GF-D8 (cell line): ENCODE measurements at places on chromosomes 16 and 17.

DNA sequence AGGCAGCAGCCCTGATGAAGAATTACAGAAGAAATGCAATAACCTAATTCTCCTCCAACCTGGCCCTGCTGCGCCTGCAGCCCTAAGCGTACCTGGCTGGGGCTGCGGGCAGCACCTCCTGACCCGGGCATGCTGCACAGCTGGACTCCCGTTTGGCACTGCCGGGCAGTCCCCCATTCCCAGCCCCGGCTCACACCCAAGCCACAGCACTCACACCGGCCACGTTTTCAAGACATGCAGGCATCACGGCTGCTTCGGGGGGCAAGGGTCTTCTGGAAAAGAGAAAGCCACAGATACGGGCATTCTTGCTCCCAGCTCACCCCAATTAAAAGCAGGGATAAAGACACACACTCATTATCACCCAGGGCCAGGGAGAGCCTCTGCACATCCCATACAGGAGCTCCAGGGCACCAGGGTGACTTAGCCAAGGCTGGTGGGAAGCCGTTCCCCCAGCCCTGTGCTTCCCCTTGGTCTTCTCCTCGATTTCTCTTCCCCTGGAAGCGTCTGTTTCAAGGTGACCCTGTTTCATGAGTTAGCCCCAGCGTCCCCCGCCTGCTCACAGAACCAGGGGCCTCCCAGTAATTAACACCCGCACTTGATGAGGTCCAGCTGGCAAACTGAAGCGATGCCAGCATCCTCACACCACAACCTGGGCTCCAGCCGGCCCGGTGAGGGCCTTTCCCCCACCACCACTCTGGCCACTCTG, 216.7 kb downstream of the C16orf78 start:
- DNase-seq, result no peak

DNA sequence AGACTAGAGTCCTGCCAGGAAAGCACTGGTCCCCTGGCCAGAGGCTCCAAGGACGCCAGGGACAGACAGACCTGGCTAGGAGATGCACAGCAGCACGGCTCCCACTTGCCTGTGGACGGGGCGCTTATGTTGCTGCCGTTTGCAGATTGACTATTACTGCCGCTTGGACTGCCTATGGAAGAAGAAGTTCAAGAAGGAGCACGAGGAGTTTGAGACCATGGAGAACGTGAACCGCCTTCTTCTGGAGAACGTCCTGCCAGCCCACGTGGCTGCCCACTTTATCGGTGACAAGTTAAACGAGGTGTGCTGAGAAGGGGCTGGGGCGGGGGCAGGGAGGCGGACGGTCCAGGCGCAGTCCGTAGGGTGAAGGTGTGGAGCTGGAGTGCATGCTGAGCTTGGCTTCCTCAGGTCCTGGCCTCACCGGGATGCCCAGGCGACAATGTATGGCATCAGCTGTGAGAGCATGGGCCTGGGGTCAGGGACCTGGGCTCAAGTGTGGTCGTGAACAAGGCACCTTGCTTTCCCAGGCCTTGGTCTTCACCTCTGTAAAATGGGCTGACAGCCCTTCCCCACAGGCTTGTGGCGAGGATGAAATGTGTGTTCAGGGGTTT, 45.6 kb downstream of the ADCY7 start:
- no peak for DNase-seq

- no peak for DNase-seq
Measured at GRCh38 chr16:54212893-54213292, 73.7 kb downstream of the IRX3 start.

GRCh38 chr17:2933606-2934005, 129.8 kb downstream of the OR1D5 start:
- DNase-seq, result no peak

- no peak for DNase-seq
Measured at GRCh38 chr17:33487187-33487879, 194.2 kb upstream of the ASIC2 start.

DNA sequence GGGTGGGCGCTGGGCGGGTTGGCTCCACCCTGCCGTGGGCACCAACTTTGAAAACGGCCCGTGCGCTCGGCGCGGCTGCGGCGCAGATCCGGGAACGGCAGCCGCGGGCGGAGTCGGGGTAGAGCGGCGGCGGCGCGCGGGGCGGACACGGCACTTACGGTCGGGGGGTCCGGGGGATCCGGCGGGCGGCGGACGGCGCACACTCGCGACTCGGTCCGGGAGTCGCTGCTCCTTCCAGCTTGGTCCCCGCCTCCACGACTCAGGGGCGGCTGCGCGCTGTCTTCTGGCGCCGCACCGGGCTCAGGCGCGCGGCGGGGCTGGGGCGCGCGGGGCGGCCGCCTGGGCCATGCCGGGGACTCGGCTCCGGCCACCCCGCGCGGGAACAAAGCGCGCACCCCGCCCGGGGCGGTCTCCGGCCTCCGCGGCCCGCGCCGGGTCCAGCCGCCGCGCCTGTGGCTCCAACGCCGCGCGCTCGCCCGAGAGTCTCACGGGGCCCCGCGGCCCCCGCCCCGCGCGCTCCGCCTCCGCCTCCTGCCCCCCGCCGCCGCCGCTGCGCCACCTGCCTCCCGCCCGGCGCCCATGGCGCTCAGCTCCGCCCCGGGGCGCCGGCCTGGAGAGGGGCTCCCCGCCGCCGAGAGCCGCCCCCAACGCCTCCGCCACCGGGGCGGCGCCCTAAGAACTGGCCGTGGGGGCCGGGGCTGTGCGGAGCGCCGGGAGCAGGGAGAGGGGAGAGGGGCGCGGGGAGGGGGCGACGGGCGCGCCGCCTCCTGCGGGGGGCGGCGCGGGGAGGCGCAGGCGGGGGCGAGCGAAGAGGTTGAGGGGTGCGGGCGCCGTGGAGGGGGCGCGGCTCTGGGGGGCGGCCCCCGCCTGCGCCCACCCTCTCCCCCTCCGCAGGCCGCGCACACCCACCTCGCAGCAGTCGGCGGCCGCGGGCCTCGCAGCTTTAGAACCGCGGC, 35.9 kb downstream of the CBFA2T3 start:
- no peak for DNase-seq
